ENCODE measurements at places on chromosomes 6 and 20. TPM values are rescaled to one million over a fixed set of nuclear protein-coding genes. Genes with fewer than 3 reads are reported as not detected.

PRL gene
- total RNA-seq, result not detected

GLP1R gene
- not detected for total RNA-seq

MACROD2 gene
- 0.85 TPM for total RNA-seq

DDO gene
- 3.6 TPM for total RNA-seq

EYA4 gene
- 0.65 TPM for total RNA-seq

SLC17A1 gene
- not detected for total RNA-seq

SLC25A27 gene
- 7.0 TPM for total RNA-seq

TCP11 gene
- 0.07 TPM for total RNA-seq

EPHA7 gene
- total RNA-seq, result 0.07 TPM

SCUBE3 gene
- total RNA-seq, result 153 TPM

RSPH9 gene
- total RNA-seq, result 0.83 TPM

PHF3 gene
- 61.8 TPM for total RNA-seq

SLC35D3 gene
- total RNA-seq, result not detected
